Activated CD4-positive, CD25-positive, alpha-beta regulatory T cell (primary cell): ENCODE measurements at places on chromosomes 16 and 17.

GRCh38 chr17:74690409-74690825, 22.3 kb downstream of the CD300LF start:
- no peak for DNase-seq

GRCh38 chr16:59168461-59169114, 434.5 kb upstream of the GOT2 start:
- DNase-seq = no peak

DNA sequence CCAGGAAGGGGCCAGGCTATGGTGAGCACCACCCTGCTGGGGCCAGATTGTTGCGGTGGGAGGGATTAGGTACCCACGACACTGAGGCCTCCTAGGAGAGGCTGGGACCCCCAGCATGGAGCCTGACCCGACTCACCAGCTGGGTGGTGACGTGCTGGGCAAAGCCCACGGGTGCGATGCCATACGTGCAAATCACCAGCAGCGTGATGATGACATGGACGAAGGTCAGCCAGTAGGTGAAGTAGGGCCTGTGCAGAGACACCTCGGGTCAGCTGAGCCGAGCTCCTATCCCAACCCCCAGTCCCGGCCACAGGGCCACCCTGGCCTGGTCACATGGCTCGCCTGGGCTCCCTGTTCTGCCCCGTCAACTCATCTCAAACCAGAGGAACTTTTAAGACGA, 7.5 kb downstream of the AANAT start:
- DNase-seq = no peak

- no peak for DNase-seq
Measured at GRCh38 chr16:48947371-48947713, 334.3 kb downstream of the CBLN1 start.

DNA sequence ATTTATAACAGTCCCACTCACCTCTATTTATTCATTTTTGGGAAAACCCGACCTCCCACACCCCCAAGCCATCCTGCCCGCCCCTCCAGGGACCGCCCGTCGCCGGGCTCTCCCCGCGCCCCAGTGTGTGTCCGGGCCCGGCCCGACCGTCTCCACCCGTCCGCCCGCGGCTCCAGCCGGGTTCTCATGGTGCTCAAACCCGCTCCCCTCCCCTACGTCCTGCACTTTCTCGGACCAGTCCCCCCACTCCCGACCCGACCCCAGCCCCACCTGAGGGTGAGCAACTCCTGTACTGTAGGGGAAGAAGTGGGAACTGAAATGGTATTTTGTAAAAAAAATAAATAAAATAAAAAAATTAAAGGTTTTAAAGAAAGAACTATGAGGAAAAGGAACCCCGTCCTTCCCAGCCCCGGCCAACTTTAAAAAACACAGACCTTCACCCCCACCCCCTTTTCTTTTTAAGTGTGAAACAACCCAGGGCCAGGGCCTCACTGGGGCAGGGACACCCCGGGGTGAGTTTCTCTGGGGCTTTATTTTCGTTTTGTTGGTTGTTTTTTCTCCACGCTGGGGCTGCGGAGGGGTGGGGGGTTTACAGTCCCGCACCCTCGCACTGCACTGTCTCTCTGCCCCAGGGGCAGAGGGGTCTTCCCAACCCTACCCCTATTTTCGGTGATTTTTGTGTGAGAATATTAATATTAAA, 638 bp upstream of the TMEM88 start:
- DNase-seq = no peak

DNA sequence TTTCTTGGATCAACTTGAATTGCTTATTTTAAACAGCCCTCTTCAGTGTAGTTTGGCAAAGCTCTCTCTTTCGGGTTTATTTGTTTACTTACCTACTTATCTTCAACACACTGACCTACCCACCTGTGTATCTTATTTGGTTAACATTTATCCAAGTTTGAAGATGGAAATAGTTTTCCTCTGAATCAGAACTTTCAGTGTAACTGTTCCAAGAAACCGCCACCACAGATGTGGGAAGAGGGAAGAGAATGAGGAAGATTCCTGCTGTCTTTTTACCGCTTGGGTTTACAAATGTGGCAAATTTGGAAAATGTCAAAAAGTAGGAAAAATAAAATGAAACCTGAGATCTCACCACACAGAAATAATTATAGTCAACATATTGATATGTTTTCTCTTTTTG, 115.8 kb downstream of the MSI2 start:
- DNase-seq = no peak

DNA sequence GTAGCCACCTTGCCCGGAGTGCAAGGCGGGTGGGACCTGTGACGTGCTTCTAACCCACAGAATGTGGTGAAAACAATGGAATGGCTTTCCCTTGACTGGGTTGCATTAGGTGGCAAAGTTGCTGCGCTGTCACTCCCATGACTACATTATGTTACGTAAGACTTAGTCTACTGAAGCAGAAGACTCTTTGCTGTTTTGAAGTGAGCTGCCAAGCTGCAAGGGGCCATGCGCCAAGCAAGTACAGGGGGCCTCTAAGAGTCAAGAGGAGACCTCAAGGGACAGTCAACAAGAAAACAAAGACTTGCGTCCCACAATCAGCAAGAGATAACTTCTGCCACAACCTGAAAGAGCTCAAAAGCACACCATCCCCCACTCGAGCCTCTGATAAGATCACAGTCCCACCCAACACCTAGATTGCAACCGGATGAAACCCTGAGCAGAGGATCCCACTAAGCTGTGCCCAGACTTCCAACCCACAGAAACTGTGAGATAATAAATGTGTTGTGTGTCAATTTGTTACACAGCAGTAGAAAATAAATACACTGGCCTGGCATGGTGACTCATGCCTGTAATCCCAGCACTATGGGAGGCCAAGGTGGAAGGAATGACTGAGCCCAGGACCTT, 16.5 kb downstream of the ANKRD11 start:
- DNase-seq = no peak

DNA sequence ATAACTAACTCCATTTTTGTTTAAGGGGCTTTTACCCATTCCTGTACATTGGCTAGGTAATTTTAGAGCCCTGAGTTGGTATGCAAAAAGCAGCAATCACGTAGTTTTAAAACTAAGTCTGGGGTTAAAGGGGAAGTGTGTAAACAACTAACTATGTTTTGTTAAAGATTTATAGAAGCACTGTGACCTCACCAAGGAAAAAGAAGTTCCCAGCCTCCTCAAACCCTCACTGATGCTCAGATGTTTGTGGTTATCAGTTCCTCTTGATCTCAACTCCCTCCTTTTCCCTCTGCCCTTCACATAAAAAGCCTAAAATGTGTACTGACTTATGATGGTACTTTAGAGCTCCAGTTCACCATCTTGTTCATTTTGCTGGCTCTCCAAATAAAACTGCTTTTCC, 119.9 kb upstream of the IRX6 start:
- DNase-seq = no peak

- DNase-seq = no peak
Measured at GRCh38 chr17:59756236-59756818, 48.9 kb downstream of the VMP1 start.

- DNase-seq = no peak
Measured at GRCh38 chr17:16872351-16873173, 99.4 kb downstream of the TNFRSF13B start.

DNA sequence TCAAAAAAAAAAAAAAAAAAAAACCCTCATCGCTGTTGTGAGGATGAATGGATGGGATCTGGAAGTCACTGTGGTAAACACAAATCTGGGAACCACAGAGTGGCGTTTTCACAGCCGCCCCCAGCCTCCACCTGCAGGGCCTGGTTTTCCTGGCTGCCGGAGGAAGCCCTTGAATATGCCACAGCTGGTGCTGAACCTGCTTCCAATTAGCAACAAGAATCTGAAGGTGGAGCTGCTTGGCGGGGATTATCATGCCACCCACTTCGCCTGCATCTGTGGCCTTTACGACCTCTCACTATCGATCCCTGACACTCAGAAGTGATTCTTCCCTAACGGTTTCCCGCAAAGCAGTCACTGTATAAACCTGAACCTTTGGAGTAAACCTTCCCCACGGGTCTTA, 16.1 kb downstream of the MRM3 start:
- DNase-seq = no peak
